Coronary artery (tissue), 2 donors: ENCODE measurements at places on chromosomes 5 and 9.

DNA sequence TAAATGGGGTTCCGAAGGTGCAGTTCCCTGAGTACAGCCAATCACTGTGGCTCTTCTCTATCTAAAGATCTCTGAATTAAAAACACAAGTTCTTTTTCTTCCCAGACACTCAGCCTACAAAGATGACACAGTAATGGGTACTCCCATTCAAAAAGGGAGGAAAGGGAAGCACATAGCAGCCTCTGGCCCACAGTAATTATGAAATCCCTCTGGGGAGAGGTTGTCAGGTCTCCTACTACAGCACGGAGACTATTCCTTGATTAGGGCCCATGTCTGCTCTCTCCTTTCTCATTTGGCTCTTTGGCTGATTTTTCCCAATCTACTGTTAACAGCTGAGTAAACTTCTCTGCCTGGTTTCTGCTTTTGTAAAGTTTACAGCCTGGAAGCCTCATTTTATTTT lies 62.0 kb upstream of the RANBP3L start:
- DNase-seq = no peak

DNA sequence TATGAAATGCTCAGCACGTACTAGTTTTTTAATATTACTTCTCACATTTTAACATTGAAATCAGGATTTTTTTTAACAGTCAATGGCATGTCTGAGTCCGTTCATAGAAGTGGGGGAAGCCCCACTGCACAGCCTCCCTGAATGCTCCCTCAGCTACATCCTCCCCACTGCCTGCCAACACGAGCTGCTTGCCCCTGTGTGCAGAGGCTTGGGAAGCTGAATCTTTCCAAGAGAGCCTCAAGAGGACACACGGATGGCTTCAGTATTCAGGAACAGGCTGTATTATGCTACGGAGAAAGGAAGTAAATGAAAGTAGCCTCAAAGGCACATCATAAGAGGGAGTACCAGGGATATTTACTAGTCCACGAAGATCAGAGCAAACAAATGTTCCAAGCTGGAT lies 248.7 kb downstream of the SPOCK1 start:
- DNase-seq = no peak

- DNase-seq = no peak
Observed at GRCh38 chr5:116773926-116774325, 199.3 kb upstream of the SEMA6A start.

DNA sequence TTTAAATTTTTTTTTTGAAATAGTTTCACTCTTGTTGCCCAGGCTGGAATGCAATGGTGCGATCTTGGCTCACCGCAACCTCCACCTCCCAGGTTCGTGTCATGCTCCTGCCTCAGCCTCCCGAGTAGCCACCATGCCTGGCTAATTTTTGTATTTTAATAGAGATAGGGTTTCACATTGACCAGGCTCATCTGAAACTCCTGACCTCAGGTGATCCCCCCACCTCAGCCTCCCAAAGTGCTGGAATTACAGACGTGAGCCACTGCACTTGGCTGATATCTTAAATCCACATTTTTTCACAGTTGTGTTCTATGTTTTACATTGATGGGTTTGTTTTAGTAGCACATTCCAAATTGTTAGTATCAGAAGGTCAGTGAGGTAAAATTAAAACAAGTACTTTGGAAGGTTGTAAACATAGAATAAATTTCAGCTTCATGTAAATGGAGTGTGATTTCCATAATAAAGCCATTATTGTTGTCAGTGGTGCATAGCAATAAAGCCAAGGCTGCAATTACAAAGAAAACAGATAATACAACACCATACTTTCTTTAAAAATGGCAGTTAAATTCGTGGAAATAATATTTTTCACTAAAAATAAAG lies 287.2 kb downstream of the ARRDC3 start:
- DNase-seq = no peak

DNA sequence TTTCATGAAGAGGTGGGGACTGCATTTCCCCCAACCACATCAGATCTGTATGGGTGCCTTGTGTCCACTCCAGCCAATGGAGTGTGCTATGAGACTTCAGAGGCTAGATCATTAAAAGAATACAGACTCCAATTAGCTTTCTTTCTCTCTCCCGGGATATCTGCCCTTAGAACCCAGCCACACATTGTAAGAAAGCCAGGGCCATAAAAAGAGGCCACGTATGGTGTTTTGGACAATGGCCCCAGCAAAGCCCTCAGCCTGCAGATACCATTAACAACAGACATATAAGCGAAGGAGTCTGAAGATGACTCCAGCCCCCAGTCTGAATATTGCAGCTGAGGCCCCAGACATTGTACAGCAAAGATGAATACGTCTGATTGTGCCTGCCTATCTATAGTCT lies 21.5 kb downstream of the IL6ST start:
- DNase-seq = no peak

- no peak for DNase-seq
Observed at GRCh38 chr5:119420169-119420568, 32.1 kb upstream of the HSD17B4 start.

GRCh38 chr5:127423173-127423798 lies 94.2 kb upstream of the PRRC1 start:
- no peak for DNase-seq

GRCh38 chr5:20028506-20028905 lies 40.5 kb upstream of the CDH18 start:
- no peak for DNase-seq

DNA sequence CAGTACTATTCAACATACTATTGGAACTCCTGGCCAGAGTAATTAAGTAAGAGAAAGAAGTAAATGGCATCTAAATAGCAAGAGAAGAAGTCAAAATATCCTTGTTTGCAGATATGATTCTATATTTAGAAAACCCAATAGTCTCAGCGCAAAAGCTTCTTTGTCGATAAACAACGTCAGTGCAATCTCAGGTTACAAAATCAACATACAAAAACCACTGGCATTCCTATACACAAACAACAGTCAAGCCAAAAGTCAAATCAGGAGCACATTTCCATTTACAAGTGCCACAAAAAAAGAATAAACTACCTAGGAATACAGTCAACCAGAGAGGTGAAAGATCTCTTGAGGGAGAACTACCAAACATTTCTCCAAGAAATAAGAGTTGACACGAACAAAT lies 1901.9 kb upstream of the ACO1 start:
- DNase-seq = no peak

DNA sequence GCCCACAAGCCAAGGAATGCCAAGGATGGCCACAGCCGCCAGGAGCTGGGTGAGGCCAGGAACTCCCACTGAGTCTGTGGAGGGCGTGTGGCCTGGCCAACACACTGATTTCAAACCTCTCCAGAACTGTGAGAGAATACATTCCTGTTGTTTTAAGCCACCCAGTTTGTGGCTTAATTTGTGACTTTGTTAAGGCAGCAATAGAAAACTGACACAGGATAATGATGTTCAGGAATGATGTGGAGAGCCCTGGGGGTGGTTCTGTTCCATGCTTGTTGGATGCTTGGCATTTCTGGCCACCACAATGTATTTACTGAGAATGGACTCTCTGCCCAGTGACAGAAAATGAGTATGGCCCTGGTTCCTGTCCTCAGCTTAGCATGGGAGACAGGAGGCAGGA lies 82.8 kb downstream of the DAP start:
- no peak for DNase-seq

DNA sequence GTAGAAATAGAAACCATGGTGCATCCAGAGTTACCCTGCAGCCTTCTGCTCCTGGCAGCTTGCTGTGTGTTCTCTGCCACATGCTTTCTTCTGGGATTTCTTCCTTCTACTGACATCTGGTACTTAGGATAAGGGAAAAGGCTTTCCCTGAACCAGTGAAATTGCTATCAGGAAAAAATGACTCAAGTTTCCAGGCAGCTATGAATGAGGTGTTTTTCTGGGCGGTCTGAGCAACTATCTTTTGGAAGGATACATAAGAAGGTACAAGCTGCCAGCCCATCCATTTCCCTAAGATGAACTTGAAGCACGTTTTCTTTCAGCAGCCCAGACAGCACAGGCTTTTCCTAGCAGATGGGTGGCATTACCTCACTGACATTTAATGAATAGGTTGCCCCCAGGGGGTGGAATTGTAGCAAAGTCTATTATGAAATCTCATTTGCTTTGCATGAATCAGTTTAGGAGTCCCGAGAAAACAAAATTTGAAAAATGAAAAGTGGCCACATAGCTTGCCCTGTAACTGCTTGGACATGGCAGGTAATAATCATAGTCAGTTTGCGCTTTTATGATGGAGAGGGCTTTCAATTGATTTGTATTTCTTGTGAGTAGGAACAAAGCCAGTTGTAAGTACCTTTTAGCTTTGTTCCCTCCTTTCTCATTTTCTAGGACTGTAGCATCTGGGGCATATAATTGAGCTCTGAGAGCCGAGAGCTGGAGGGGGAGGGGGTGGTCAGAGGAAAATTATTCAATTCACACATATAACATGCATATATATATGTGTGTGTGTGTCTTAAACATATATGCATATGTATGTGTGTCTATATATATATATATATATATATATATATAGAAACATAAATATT lies 108.5 kb downstream of the C9orf152 start:
- no peak for DNase-seq
